ENCODE measurements at places on chromosomes 12 and 14. TPM values are rescaled to one million over a fixed set of nuclear protein-coding genes. Genes with fewer than 3 reads are reported as not detected.

- peaks cover 11% of the 10 kb centered on the region for H3K27me3 ChIP-seq
- H3K4me1 ChIP-seq = no peaks in the 10 kb centered on the region
- no peak overlapping the region for H3K27ac ChIP-seq
- no peaks in the 10 kb centered on the region for H3K36me3 ChIP-seq
- DNase-seq = no peak
These were observed 4.9 kb downstream of the NCKAP1L start for GRCh38 chr12:54502485-54502884.

- H3K27me3 ChIP-seq = no peaks in the 10 kb centered on the region
- H3K27ac ChIP-seq = no peak overlapping the region
- DNase-seq = no peak
- no peaks in the 10 kb centered on the region for H3K4me1 ChIP-seq
- peaks cover 20% of the 10 kb centered on the region for H3K36me3 ChIP-seq
These were observed 61.8 kb downstream of the PLBD1 start for GRCh38 chr12:14505626-14506596.

Gene ADAM21
- 0.15 TPM for total RNA-seq

GRCh38 chr14:100158566-100159093 lies 815 bp downstream of the DEGS2 start:
- DNase-seq = no peak
- peak overlapping the region; percentile 41 for H3K4me3 ChIP-seq
- H3K27ac ChIP-seq = no peak overlapping the region
- H3K36me3 ChIP-seq = peaks cover 5% of the 10 kb centered on the region

GRCh38 chr12:109057376-109057775 lies 5.0 kb downstream of the USP30 start:
- H3K4me3 ChIP-seq = no peak overlapping the region
- H3K27ac ChIP-seq = no peak overlapping the region
- no peak for DNase-seq
- H3K27me3 ChIP-seq = no peaks in the 10 kb centered on the region

- peak within 1 kb of the TSS; percentile 77 for H3K4me3 ChIP-seq
- peaks cover 62% of the 10 kb centered on the region for H3K27me3 ChIP-seq
- peaks cover 16% of the 10 kb centered on the region for H3K4me1 ChIP-seq
- no peaks in the 10 kb centered on the region for H3K36me3 ChIP-seq
- DNase-seq = no peak
- peak within 1 kb of the TSS; percentile 4 for H3K27ac ChIP-seq
These were observed at the start of gene ANKS1B for GRCh38 chr12:99984271-99985128. Gene ANKS1B, minus strand, starts transcription at chr12:99984936. Its CDS starts 699 bp downstream, at chr12:99984237.

Gene ADSS1
- 9.9 TPM for total RNA-seq

Gene RERG
- total RNA-seq = 10.8 TPM

DNA sequence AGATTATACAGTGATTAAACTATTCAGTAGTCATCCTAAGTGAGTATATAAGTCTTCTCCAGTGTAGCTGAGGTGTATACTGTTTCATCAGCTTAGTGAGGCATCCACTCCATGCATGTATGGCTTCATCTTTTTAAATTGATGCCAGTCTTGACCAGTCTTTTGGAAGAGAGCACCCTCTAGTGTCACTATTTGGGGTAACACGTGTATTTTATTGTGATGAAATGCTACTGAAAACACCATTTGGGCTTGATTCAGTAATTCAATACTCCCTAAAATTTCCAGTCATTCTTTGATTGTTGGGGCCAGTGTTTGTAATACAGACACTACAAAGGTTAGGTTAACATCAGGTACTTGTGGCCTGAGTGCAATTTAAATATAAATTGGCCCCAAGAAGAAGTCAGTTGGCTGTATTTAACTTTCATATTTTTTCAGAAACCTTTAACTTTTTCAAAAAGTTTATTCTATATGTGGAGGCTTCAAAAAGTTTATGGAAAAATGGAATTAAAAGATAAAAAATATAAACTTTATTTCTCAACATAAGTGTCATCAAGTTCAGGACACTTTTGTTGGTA lies 35.3 kb downstream of the MIPOL1 start:
- no peak overlapping the region for H3K27ac ChIP-seq
- no peak for DNase-seq
- peaks cover 8% of the 10 kb centered on the region for H3K4me1 ChIP-seq
- no peaks in the 10 kb centered on the region for H3K36me3 ChIP-seq
- H3K4me3 ChIP-seq = no peak overlapping the region
- H3K27me3 ChIP-seq = no peaks in the 10 kb centered on the region

Gene ADCY6
- 54.9 TPM for total RNA-seq

GRCh38 chr14:24389226-24389848 lies 9.5 kb upstream of the NYNRIN start:
- peaks cover 18% of the 10 kb centered on the region for H3K4me1 ChIP-seq
- no peaks in the 10 kb centered on the region for H3K27me3 ChIP-seq
- H3K4me3 ChIP-seq = no peak overlapping the region
- no peaks in the 10 kb centered on the region for H3K36me3 ChIP-seq
- H3K27ac ChIP-seq = no peak overlapping the region
- no peak for DNase-seq

DNA sequence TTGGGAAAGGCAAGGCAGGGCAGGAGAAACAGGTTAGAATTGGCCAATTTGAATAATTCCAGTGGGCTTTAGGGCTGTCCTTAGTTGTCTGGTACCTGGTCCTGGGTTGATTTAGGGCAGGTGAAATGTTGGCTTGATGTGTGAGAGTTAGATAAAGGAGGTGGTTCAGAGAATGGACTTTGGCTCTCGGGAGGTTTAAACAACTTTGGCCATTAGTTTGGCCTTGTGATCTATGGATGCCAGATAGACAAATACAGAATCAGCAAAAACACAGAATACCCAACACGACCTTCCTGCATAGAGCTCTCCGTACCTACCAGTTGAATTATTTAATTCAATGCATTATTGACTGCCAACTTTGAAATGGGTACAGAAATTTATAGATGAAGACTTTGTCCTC lies 35.1 kb downstream of the SCN8A start:
- no peak overlapping the region for H3K4me3 ChIP-seq
- no peak for DNase-seq
- H3K4me1 ChIP-seq = peaks cover 16% of the 10 kb centered on the region
- H3K36me3 ChIP-seq = peaks cover 2% of the 10 kb centered on the region
- no peaks in the 10 kb centered on the region for H3K27me3 ChIP-seq

DNA sequence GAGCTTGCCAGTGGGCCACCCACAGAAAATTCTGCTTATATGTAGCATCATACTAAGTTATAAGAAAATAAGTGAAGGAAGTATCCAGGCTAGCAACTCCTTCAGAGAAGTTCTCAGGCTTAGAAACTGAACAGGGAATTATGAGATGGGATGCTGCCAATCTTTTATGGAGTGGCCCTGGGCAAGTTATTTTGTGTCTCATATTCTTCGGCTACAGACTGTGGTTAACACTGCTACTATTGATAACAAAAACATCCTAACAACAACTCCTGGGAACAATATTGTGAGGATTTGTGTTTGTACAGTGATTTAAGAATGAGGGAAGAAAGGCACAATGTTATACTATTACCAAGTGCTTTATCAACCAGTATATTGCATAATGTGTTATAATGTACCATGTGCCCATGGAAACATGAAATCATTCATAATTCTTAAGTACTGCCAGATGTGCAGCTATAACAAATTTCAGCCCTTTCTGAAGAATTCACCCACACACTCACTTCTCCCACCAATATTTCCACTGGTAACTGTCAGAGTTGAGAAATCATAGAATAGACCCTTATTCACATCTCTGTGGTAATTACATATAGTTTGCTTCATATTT lies 113.3 kb upstream of the SOX5 start:
- H3K27ac ChIP-seq = no peak overlapping the region
- no peak overlapping the region for H3K4me3 ChIP-seq
- H3K27me3 ChIP-seq = no peaks in the 10 kb centered on the region
- H3K4me1 ChIP-seq = peaks cover 25% of the 10 kb centered on the region

DNA sequence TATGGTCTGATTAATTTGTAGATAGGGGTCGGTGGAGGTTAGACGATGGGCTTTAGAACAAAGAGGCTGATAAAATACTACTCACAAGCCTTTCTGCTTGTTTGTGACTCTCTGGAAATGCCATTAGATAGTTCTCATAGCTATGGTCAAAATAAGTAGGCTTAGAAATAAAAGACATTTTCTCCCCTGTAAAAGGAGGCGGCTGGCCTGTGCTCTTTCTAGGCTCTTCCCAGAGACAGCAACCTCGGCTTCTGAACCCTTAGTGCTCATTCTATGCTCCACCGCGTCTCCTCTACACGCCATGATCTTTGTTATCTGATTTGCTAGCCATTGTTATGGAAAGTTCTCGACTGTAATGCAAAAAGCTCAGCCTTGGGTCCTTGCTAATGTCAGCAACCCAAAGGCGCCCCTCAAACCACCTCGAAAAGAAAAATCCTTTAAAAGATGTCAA lies 64.5 kb downstream of the CRADD start:
- no peaks in the 10 kb centered on the region for H3K36me3 ChIP-seq
- H3K4me1 ChIP-seq = peaks cover 19% of the 10 kb centered on the region
- H3K27ac ChIP-seq = peak overlapping the region; percentile 60
- DNase-seq = no peak
- peak overlapping the region; percentile 76 for H3K4me3 ChIP-seq
- no peaks in the 10 kb centered on the region for H3K27me3 ChIP-seq

DNA sequence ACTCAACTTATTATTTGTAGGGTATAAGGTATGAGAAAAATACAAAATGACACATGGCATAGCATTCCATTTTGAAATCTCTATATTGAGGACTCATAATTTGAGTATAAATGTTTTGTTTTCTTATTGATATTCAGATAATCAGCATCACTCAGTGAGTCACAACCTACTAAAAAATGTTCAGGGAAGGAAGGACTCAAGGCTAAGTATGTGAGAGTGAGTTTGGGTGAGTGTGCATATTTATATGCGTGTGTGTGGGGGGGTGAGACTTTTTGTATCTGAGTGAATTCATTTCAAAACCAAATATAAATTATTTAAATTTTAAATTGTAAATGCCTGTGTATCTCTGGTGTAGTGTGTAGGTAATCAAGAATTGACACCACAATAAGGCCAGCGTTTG lies 87.8 kb upstream of the PRKD1 start:
- no peaks in the 10 kb centered on the region for H3K4me1 ChIP-seq
- no peak overlapping the region for H3K4me3 ChIP-seq
- H3K27me3 ChIP-seq = peaks cover 24% of the 10 kb centered on the region
- no peak for DNase-seq
- no peak overlapping the region for H3K27ac ChIP-seq
- no peaks in the 10 kb centered on the region for H3K36me3 ChIP-seq
